ENCODE measurements at places on chromosomes 7 and 10.

- DNase-seq = no peak
These were observed 34.0 kb downstream of the ANLN start for GRCh38 chr7:36423633-36424032.

DNA sequence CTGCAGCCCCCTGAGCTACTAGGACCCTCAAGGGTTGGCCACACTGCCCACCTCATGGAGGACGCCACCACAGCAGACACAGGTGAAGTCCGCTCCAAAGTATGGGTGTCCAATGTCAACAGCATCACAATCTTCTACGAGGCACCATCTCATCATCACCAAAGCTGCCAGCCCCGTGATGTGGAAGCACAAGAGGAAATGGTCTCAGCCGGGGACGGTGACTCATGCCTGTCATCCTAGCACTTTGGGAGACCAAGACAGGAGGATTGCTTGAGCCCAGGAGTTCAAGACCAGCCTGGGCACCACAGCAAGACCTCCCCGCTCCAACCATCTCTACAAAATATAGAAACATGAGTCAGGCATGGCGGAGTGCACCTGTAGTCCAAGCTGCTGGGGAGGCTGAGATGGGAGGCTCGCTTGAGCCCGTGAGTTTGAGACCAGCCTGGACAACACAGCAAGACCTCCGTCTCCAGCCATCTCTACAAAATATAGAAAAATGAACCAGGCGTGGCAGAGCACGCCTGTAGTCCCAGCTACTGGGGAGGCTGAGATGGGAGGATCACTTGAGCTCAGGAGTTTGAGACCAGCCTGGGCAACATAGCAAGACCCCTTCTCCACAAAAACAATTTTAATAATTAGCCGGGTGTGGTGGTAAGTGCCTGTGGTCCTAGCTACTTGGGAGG, 48.8 kb upstream of the MYL10 start:
- no peak for DNase-seq

GRCh38 chr7:43105521-43106120, 6.8 kb upstream of the HECW1 start:
- DNase-seq = no peak

GRCh38 chr10:104925232-104925851, 284.3 kb downstream of the SORCS3 start:
- peak; percentile 5 for DNase-seq

DNA sequence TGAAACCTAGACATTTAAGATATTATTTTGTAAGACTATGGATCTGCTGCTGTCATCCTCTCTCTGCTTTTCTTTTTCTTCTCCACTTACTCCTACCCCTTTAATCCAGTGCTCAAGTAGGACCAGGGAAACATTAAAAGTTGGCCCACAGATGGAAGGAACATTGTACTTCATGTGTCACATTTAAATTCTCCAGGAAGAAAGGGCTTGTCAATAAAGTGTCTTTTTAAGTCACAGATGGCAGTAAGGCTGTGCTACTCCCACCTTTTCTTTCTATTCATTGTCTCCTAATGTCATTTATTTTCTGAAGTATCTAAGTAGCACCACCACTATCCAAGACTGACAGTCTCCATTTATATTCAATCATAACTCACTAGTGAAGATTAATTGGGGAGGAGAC, 737.7 kb upstream of the C7orf33 start:
- no peak for DNase-seq

GRCh38 chr7:41879403-41879802, 176.5 kb upstream of the INHBA start:
- no peak for DNase-seq

DNA sequence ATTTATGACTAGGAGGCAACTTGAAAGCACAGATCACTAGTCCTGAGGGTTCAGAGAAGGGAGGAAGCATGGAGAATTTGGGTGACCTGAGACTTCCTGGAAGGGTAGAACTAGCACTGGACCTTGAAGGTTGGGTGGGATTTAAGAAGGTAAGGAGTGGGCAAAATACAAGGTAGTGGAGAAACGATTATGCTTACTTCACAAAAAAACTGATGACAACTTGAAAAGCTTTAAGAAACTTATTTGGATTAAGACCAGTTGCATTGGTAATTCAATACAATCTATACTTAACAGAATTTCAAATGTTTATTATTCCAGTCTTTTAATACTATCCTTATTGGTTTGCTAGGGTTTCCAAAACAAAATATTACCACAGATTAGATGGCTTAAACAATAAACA, 198.6 kb upstream of the MDFIC start:
- no peak for DNase-seq
